ENCODE measurements at places on chromosomes 13 and 19.

DNA sequence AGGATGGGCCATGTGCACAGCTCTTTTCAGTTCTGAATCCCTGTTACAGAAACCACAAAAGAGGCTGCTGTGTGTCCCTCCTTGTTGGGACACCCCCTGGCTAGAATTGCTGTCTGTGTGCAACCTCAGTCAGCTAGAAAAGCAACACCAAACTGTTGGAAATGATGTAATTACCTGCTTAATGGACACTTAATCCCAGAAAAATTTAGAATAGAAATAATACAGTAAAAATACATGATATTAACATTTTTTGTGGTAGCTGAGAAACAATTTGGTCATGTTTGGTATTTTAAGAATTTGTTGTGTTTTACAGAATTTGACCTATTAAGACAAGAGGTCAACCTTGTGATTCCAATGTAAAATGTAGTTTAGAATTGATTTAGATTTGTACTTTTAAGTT lies 46.8 kb downstream of the FAM124A start:
- DNase-seq, result no peak

DNA sequence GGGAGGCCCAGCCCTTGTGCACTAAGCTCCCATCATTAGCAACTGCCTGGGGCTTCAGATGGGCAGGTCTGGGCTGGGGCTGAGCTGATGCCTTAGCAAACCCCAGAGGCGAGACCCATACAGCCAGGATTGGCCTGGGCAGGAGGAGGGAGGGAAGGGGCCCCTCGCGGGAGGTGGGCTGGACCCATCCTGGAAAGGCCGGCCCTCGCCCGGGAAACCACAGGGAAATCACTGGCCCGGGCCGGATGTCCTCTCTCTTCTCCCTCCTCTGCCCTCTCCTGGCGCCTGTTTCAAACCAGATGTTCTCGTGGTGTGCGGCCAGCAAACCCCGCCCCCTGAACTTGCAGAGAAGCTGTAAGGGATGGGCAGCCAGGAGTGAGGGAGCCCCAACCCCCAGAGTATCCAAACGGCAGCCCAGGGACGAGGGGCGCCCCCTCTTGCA lies 43.1 kb downstream of the TMEM255B start:
- DNase-seq, result no peak

GRCh38 chr19:51125421-51126075 lies 842 bp downstream of the SIGLEC9 start:
- no peak for DNase-seq

DNA sequence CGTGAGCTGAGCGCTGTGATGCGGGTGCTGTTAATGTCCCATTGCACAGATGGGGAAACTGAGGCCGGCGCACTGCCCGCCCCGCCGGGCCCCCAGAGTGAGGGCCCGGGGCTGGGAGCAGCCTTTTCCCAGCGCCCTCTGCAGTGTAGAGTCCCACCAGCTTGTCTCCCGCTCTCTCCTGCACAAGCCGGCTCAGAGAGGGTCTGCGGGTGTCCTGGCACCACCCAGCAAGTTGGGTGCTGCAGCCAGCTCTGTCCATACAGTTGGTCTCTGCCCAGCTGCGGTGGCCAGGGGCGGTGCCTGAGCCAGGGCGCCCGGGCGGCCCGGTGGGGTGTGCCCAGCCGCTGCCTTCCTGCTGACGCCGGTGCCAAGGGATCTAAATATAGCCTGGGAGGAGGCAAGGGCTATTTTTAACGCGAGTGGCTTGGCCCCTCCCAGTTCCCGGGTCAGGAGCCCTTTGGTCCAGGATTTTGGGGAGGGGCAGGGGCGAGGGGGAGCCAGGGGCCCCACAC lies 19.3 kb downstream of the GADD45B start:
- DNase-seq, result no peak

DNA sequence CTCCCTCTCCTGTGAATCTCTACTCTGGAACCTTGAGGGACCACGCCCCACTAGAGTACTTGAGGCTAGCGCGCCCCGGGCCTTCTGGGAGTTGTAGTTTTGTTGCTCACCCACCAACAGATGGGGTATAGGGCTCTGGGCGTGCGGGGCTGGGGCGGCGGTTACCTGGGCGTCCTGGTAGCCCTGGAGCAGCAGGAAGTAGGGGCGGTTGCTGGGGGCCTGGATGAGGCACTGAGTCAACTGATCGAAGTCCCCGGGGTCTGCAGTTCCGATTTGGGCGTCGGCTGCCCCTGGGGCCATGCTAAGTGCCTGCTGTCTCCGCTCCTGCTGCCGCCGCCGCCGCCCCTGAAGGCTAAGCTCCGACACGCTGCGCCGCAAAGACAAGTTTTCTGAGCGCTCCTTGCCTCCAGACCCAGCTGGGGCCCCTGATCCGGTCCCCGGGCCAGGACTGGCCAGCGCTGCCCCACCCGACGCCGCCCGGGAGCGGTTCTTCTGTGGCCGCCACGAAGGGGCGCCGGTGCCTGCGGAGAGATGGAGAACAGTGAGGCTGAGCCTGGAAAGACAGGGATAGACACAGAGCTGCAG lies 5.3 kb downstream of the RASIP1 start:
- DNase-seq, result no peak

GRCh38 chr19:29662604-29663404 lies 2.5 kb upstream of the PLEKHF1 start:
- DNase-seq, result peak; percentile 61

GRCh38 chr19:15159251-15159650 lies 41.5 kb downstream of the NOTCH3 start:
- DNase-seq, result no peak

GRCh38 chr19:28990522-28990921 lies 222.4 kb downstream of the UQCRFS1 start:
- no peak for DNase-seq

DNA sequence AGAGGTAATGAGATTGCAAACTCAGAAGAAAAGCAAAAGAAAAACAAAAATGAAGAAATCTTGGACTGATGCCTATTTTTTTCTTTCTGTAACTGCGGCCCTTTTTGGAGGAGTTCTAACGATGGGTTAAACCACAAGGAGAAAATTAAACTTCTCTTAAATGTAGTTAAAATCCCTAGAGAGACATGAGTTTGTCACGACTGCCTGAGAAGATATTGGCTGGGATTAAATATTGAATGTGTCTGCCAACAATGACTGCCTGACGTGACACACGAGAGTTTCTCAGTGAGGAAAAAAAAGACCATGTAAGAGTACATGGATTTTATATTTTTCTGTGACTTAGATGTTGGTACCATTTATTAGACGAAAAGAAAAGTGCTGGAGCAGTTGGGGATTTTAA lies 1013.4 kb downstream of the PCDH9 start:
- DNase-seq, result no peak

- no peak for DNase-seq
Observed at GRCh38 chr13:99862244-99862643, 109.3 kb downstream of the ZIC5 start.
